ENCODE measurements at places on chromosomes 2 and 18.

DNA sequence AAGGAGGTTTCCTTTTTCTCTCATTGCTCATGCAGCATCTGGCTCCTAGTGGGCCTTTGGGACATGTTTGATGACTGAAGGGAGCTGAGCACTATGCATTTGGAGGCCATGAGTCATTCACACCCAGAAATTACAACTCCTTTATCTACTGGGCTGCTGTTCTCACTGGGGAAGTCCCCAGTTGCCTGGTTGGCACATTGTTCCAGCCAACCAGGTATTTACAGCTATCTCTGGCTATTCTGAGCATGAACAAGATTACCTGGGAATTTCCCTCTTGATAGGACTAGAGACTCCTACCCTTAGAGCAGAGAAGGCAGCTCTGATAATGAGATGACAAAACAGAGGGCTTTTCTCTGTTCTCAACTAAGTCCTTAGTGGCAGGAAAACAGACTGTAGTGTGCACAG lies 206.5 kb downstream of the SETBP1 start:
- DNase-seq, result no peak

GRCh38 chr2:186593523-186593922 lies 3.7 kb downstream of the ITGAV start:
- DNase-seq, result no peak

DNA sequence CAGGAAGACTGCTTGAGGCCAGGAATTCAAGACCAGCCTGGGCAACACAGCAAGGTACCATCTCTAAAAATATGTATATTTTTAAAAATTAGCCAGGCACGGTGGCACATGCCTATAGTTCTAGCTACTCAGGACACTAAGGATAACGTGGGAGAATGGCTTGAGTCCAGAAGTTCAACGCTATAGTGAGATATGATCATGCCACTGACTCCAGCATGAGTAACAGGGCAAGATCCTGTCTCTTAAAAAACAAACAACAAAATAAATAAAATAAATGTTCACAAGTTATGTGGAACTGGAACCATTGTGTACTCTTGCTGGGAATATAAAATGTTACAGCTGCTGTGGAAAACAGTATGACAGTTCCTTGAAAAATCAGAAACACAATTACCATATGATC lies 47.2 kb downstream of the USP34 start:
- no peak for DNase-seq

DNA sequence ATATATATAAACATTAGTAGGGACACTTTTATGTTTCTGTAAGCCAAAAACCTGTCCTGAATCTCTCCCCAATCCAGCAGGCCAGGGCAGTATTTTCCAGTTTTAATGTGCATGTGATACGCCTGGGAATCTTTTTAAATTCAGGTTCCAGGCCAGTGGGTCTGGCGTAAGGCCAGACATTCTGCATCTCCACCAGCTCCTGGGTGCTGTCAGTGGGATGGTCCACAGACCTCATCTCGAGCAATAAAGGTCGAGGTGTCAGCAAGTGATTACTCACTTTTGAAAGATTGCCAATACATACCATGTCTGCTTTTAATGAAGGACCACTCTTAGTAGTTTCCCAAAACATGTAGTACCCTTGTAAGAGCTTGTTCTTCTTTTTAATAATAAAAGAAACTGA lies 189.9 kb upstream of the SH3BP4 start:
- no peak for DNase-seq

DNA sequence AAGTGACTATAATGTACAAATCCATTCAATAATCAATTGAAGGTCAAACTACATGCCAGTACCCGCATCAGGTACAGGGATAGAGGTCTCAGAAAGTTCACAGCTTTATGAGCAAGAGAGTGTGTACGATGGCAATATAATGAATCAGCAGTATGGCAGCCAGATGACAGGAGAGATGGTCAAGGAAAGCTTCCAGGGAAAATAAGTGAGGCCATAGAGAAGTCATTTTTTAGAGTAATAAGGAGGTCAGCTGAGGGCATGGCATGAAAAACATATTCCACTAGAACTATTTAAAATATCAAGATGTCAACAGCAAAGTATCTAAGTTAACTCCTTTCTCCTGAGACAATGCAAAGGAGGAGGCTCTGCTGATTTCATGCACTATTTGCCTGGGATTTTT lies 108.0 kb downstream of the SLC8A1 start:
- no peak for DNase-seq

- no peak for DNase-seq
Observed at GRCh38 chr2:35000453-35000852, 1355.1 kb upstream of the CRIM1 start.

DNA sequence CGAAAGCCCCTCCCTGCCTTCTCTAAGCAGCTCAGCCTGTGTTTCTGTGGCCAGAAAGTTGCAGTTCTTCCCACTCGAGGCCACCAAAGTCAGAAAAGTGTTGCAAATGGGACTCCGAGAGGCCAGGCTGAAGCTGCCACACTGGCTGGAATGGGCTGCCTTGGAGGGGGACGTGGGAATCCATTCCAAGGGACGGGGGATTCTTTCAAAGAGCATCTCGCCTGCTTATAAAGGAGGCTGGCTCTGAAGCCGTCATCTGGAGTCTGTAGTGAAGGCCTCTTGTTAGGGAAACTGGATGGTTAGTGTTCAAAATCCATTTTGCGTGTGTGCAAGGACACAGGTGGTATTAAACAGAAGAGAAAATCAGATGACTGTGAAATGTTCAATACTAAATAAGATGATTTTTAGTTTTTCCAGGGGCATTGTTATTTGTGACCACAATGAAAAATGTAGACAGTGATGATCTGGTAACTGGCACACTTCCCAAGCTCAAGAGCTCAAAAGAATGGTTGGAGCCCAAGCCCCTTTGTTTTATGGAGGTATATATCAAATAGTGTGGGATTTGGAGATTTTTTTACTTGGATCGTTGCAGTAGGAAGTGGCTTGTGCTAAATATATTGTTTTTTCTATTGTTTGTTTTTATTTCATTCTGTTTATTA lies 782 bp downstream of the FAM228B start:
- DNase-seq, result no peak

GRCh38 chr2:207512356-207512755 lies 17.4 kb upstream of the CREB1 start:
- DNase-seq, result no peak

DNA sequence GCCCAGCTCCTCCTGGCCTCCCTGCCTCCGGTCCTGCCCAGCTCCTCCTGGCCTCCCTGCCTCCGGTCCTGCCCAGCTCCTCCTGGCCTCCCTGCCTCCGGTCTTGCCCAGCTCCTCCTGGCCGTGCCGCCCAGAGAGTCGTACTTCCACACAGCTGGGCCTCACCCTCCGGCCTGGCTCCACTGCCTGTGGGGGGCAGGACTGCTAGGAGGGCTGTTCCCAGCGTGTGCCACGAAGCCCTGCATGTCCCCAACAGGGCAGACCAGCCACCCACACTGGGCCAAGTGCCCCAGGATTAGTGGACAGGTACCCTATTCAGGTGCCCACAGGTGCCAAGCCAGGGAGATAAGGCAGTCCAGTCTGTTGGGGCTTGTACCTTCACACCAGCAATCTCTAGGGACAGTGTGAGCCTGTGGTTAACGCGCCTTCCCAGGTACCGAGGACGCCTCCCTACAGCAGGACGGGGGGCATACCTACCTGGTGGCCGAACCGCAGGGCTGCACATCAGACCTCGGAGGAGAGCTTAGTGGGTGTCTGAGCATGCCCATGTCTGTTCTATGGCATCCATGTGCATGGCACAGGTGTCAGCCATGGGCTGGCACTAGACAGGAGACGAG lies 5.3 kb downstream of the GPC1 start:
- no peak for DNase-seq

- no peak for DNase-seq
Observed at GRCh38 chr2:44614940-44615339, 253.2 kb downstream of the CAMKMT start.

- peak; percentile 28 for DNase-seq
Observed at GRCh38 chr18:35345460-35345921, 1.3 kb upstream of the ZNF24 start.

DNA sequence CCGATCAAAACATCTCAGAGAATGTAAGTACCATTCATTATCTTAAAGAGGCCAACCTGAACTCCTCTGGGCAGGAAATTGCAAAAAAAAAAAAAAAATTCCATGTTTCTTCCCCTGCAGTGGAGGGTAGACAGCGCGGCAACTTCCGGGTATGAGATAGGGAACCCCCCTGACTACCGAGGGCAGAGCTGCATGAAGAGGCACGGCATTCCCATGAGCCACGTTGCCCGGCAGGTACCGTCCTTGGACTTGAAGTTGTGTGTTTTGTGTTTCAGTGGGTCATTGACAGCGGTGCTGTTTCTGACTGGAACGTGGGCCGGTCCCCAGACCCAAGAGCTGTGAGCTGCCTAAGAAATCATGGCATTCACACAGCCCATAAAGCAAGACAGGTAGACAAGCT lies 7.2 kb downstream of the ACP1 start:
- DNase-seq, result no peak

GRCh38 chr2:113187771-113188170 lies 14.0 kb downstream of the PSD4 start:
- no peak for DNase-seq

DNA sequence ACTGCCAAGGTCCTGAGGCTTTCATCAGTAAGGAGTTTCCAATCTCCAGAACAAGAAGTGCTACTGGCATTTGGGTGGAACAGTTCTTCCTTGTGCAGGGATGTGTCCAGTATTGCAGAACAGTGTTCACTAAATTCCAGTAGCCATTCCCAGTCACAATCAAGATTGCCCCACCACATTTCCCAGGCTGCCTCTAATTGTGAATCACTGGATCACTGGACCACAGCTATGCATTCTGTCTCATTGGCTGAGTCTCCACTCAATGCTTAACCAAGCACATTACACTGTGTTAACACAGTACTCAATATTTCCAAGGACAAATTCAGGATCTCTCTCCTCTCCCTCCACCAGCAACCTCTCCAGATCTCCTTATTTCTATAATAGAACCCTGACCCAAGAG lies 160.2 kb upstream of the CCDC150 start:
- DNase-seq, result no peak

DNA sequence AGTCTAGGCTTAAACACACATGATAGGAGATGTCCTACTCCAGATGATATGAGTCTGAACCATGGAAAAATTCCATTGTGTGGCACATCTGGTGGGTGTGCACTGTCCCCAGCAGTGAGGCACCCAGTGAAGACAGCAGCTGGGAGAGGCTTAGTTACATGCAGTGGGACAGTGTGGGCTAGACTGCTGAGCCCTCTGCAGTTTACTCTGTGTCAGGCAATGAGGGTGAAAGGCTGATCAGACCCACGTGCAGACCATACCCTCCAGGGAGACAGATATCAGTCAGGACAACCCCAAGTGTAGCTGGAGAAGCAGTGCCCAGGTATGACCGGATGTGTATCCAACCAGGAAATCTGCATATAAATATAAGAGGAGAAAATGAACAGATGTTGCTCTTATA lies 13.4 kb downstream of the IL37 start:
- DNase-seq, result no peak

- DNase-seq, result no peak
Observed at GRCh38 chr2:162261032-162261945, 18.0 kb upstream of the FAP start.

GRCh38 chr18:5097116-5097703 lies 99.8 kb downstream of the AKAIN1 start:
- no peak for DNase-seq

GRCh38 chr2:85902496-85902895 lies 13.7 kb upstream of the ST3GAL5 start:
- no peak for DNase-seq

GRCh38 chr2:27381577-27382181 lies 1.1 kb upstream of the ZNF513 start:
- no peak for DNase-seq

DNA sequence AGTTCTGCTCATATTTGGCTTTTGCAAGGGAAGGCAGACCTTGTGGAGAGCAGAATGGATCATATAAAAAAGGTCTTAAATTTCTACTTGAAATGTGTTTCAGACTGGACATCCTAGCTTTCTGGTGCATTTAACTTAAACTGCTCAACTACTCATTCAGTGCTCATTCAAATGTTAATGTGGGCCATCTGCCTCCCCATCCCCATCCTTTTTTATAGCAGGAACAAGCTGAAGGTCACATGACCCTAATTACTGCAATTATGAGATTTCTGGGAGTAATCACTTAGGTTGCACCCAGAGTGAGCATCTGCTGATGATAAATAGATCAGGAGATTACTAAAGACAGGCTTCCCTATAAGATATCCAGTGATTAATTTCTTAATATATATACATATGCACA lies 96.1 kb downstream of the MAP2 start:
- DNase-seq, result no peak

DNA sequence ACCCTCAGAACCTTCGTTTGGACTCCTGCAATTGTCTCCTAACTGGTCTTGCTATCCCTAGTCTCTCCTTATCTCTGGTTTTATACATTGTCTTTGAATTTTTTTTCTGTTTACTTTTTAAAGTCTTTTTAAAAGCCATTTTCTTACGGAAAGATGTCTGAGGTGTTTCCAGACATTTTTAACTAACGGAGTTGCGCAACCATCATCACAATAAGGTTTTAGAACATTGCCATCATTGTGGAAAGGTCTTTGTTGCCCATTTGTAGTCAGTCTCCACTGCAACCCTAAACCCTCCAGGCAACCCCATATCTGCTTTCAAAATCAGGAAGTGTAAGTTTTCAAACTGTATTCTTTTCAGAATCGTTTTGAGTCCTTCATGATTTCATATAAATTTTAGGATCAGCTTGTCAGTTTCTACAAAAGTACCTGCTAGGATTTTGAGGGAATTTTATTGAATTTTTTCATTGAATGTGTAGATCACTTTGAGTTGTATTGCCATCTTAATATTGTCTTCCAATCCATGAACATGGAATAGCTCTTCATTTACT lies 46.3 kb downstream of the ANKRD12 start:
- DNase-seq, result no peak

GRCh38 chr2:40480596-40480995 lies 28.7 kb upstream of the SLC8A1 start:
- no peak for DNase-seq

GRCh38 chr2:141741652-141742051 lies 389.2 kb downstream of the LRP1B start:
- DNase-seq, result no peak

- DNase-seq, result no peak
Observed at GRCh38 chr18:22102953-22103646, 66.3 kb upstream of the GATA6 start.

DNA sequence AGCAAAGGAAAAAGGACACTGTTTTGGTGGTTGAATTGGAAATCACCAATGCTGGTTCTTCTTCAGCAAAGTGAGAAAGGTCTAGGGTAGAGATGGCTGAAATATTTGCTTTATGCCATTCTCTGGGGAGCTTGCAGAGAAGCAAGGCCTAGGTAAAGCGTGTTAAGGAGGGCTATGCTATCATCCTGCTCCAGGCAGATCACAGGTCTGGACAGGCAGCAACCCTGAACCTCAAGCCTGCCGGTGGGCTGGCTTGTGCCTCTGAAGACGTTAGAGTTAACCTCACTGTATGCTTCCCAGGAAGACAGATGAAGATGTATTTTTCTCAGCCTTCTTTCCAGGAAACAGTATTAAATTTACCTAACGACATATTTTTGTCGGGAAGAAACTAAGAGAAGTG lies 138.5 kb upstream of the LYPD6 start:
- no peak for DNase-seq

- DNase-seq, result no peak
Observed at GRCh38 chr2:147141930-147142329, 702.9 kb upstream of the ACVR2A start.

- no peak for DNase-seq
Observed at GRCh38 chr2:46434851-46435273, 44.5 kb upstream of the TMEM247 start.

- DNase-seq, result no peak
Observed at GRCh38 chr18:66727991-66728390, 124.1 kb upstream of the CDH19 start.

- DNase-seq, result no peak
Observed at GRCh38 chr2:240420206-240421104, 15.0 kb upstream of the GPC1 start.

GRCh38 chr2:165191096-165191728 lies 12.6 kb downstream of the SCN3A start:
- no peak for DNase-seq
